SK-N-SH treated with all-trans-retinoic acid at 6 μM for 48 hours (cell line): ENCODE measurements at places on chromosomes 13 and 19.

DNA sequence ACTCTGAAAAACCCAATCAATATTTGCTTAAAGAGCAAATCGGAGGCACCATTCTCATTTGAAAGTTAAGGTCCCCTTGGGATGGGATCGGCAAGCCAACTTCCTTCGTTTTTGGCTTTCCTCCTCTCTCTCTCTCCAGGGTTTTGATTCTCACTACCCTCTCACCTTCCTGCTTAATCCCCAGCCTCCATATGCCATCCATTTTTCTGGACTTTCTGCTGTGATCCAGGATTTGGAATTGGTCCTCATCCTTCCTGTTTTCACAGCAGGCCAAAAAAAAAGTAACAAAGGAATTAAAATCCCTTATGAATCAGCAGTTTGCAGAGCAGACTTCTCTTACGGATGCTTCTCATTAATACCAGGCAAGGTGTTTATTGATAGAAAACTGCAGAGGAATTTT, 283.1 kb upstream of the TMTC4 start:
- no peak for ATAC-seq

DNA sequence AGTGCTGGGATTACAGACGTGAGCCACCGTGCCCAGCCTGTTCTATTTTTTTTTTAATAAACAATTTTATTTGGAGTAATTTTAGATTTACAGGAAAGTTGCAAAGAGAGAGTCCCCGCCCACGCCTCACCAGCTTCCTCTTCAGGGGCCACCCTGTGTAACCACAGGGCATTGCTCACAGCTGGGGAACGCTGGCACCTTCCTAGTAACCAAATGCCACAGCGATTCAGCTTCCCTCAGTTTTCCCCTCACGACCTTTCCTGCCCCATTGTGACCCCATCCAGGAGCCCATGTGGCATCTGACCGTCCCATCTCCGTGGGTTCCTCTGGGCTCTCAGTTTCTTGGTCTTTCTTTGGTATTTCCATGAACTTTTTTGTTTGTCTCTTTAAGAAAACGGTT, 83.9 kb downstream of the GNG7 start:
- ATAC-seq, result peak; percentile 40; the same call in 1 of the 3 replicates

DNA sequence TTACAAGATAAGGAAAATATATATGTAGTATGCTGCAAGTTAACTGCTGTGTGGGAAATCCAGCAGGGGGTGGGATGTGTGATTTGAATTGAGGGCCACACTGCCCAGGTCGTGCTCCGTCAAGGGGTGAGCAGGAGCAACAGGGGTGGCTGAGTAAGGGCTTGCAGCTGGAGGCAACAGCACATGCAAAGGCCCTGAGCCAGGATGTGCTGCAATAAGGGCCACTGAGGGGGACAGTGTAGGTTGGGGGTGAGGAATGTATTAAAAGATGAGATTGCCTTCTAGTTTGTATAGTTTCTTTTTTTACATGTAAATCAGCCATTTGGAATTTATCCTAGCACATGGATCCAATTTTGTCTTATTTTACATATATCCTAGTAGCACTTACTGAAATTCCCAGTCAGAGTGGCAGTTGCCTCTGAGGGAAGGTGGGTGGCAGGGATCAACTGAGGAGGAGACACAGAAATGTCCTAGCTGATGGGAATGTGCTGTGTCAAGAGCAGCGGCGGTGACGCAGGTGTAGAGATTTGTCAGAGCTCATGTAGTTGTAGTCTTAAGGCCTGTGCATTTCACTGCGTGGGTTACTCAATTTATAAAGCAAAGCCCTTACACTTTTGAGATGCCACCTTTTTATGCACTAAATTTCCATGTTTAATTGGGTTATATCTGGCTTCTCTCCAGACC, 5.4 kb upstream of the RBM42 start:
- no peak for ATAC-seq

- no peak for ATAC-seq
Observed at GRCh38 chr13:95647321-95647720, 2.8 kb upstream of the DZIP1 start.

GRCh38 chr19:35993923-35994598, 927 bp upstream of the SDHAF1 start:
- no peak for ATAC-seq

GRCh38 chr13:72754111-72754510, 26.4 kb downstream of the BORA start:
- no peak for ATAC-seq

- ATAC-seq, result no peak
Observed at GRCh38 chr19:12786141-12786870, 5.0 kb upstream of the JUNB start.

DNA sequence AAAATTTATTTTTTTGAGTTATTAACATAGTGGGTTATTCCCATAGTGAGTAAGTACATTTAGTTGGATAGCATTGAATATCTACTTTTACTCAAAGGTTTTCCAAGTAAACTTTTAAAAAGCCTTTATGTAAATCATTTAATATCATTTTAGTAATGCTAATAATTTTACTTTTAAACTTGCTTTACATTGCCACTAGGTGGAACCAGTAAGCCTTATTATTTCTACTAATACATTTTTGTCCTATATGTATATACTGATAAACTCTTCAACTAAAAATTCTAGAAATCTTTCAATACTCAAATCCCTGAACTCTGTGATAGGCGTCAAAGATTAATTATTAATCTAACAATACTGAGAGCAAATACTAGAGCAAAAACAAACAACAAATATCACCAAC, 1709.2 kb upstream of the PCDH20 start:
- ATAC-seq, result no peak

- ATAC-seq, result no peak
Observed at GRCh38 chr13:112431734-112432133, 55.6 kb downstream of the SPACA7 start.

GRCh38 chr13:108926862-108927261, 297.5 kb downstream of the MYO16 start:
- no peak for ATAC-seq

GRCh38 chr13:112986470-112986869, 17.5 kb downstream of the MCF2L start:
- ATAC-seq, result no peak

DNA sequence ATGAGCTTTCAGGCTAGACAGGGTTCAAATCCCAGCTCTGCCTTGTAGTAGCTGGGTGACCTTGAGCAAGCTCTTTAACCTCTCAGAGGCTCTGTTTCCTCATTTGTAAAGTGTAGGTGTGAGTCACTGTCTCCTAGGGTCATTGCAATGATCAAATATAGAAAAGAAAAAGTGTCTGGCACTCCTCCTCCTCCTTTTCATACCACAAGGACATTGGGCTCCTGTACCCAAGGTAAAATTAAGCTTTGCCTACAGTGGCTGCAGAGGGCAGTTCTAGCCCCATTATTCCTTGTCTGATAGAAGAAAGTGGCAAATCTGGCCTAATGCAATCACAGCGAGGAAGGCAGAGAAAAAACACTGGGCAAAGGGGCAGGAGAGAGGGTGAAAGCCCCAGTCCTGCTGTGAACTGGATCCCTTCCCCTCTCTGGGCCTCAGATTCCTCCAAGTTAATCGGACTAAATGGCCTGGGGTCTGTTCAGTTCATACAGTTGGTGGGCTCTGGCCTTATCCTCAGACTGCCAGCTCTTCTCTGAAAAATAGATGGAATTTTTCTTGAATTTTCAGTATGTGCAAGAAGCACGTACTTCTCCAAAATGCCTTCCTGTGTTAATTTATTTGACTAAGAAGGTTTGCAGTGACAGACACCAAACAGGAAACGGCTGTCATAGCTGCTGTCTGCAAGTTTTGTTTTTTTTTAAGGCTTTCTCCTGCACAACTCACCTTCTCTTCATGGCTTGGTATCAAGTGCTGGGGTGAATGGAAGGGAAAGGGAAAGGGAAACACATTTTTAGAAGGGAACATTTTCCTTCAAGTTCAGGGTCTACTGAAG, 35.3 kb downstream of the RGCC start:
- ATAC-seq, result no peak

- ATAC-seq, result peak; percentile 45; the same call in 2 of the 3 replicates
Observed at GRCh38 chr13:56864451-56864850, 276.3 kb upstream of the PRR20A start.

GRCh38 chr19:43809762-43810696, 7.8 kb upstream of the LYPD5 start:
- ATAC-seq, result peak; percentile 73

DNA sequence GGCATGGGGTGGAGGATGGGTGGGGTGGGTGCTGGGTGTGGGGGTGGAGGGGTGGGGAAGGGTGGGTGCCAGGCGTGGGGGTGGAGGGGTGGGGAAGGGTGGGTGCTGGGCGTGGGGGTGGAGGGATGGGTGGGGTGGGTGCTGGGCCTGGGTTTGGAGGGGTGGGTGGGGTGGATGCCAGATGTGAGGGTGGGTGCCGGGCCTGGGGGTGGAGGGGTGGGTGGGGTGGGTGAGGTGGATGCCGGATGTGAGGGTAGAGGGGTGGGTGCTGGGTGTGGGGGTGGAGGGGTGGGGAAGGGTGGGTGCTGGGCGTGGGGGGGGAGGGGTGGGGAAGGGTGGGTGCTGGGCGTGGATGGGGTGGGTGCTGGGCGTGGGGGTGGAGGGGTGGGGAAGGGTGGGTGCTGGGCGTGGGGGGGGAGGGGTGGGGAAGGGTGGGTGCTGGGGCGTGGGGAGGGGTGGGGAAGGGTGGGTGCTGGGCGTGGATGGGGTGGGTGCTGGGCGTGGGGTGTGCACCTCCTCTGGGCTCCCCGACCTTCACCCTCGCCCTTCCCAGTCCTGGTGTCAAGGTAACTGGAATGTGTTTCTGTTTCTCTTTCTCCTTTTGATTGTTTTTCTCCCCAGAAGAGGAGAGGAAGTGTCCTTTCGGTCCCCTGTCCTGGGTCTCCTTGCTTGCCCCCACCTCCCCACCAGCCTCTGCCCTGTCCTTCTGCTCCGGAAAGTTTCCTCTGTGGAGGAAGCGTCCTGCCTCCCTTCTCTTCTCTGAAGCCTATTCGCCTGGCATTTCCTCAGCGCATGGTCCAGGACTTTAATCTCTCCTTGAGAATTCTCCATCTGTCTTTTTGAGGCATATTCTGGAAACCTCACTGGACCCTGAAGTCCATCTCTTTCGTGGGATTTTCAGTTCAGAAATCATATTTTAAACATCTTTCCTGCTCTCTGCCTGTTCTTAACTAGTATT, 22.9 kb upstream of the CFAP97D2 start:
- no peak for ATAC-seq

- no peak for ATAC-seq
Observed at GRCh38 chr13:93231867-93232266, 5.3 kb downstream of the GPC6 start.

GRCh38 chr13:45339867-45340266, 1.1 kb downstream of the TPT1 start:
- no peak for ATAC-seq

DNA sequence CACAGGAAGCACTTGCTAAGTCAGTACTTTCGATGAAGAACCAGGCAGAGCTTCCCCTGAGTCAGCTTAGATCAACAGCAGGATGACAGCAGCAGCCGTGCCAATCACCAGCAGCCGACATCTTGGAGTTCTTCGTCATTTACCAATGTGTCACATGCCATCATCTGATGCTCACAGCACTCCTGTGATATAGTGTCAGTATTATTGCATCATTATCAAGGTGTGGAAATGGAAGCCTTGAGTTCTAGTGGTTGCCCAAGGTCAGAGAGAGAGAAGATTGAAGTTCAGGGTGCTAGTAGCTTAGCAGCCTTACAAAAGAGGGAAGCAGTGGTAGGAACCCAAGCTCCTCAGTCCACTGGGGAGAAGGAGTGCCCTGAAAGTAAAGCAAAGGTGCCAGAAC, 331.5 kb downstream of the ZNF536 start:
- no peak for ATAC-seq

- ATAC-seq, result no peak
Observed at GRCh38 chr13:100980171-100980570, 305.6 kb upstream of the TMTC4 start.

- no peak for ATAC-seq
Observed at GRCh38 chr13:41961466-41961760, 504 bp upstream of the VWA8 start.

DNA sequence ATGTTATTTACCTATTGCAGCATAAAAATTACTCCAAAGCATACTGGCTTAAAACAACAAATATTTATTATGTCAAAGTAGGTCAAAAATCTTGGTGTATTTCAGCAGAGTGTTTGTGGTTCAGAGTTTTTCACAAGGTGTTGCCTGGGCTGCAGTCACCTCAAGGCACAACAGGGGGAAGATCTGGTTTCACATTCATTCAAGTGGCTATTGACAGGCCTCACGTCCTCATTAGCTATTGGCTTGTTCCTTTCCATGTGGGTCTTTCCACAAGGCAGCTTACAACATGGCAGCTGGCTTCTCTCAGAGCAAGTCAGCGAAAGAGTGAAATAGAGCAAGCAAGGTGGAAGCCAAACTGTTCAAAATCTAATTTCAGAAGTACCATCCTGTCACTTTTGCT, 602.9 kb downstream of the OLFM4 start:
- ATAC-seq, result no peak

- no peak for ATAC-seq
Observed at GRCh38 chr13:96238241-96238640, 148.3 kb downstream of the HS6ST3 start.

DNA sequence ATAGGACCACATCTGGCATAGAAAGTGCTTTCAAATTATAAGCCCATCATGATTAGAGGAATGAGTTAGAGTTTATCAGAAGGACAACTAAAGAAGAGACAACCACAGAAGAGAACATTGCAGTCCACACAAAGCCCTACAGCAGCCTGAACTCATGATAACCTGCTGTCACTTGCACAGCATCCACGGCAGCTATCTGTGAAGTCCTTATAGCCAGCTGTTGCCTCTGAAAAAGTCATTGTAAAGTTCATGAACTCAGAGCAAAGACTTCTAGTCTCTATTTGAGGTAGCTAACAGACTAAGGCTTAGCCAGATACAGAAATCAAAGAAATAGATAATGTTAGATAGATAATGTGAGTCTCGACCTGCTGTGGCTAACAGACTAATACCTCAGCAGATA, 450.0 kb downstream of the KLF5 start:
- ATAC-seq, result no peak

GRCh38 chr19:6947745-6948144, 60.4 kb downstream of the ADGRE1 start:
- peak; percentile 85 for ATAC-seq

GRCh38 chr19:5339198-5339949, 1.2 kb downstream of the PTPRS start:
- ATAC-seq, result no peak

- no peak for ATAC-seq
Observed at GRCh38 chr13:112737294-112737693, 47.5 kb downstream of the ATP11A start.

- ATAC-seq, result no peak
Observed at GRCh38 chr13:46124531-46124966, 19.7 kb upstream of the CPB2 start.

DNA sequence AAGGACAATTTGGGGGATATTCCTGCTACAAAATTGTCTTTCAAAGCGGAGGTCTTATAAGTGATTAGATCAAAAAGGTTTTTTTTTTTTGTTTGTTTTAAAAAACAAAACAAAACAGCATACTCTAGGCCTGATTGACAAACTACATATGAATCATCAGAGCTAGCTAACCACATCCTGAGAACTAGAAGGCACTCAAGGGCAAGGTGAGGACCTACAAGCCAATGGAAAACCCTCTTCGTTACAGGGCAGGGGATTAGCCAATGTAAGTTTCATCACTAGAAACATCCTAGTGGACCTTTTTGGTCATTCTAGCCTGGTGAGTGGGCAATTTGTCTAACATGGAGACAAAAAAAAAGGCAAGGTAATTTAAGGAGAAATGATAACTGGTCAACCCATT, 428.6 kb downstream of the RFC3 start:
- no peak for ATAC-seq

GRCh38 chr13:67878376-67878775, 648.2 kb upstream of the PCDH9 start:
- no peak for ATAC-seq

- ATAC-seq, result peak; percentile 71
Observed at GRCh38 chr19:45404557-45405434, at the start of gene PPP1R13L. TSS of gene PPP1R13L (minus strand) at chr19:45405069. CDS start at chr19:45398318, 6,751 bp downstream.

- ATAC-seq, result no peak
Observed at GRCh38 chr19:40341601-40342482, 6.4 kb downstream of the C19orf47 start.

- ATAC-seq, result no peak
Observed at GRCh38 chr13:34025746-34026145, 207.8 kb downstream of the RFC3 start.
